ENCODE measurements at places on chromosomes 3 and 15.

GRCh38 chr3:46417841-46418611 is 11.0 kb downstream of the CCRL2 start:
- no peak for DNase-seq

DNA sequence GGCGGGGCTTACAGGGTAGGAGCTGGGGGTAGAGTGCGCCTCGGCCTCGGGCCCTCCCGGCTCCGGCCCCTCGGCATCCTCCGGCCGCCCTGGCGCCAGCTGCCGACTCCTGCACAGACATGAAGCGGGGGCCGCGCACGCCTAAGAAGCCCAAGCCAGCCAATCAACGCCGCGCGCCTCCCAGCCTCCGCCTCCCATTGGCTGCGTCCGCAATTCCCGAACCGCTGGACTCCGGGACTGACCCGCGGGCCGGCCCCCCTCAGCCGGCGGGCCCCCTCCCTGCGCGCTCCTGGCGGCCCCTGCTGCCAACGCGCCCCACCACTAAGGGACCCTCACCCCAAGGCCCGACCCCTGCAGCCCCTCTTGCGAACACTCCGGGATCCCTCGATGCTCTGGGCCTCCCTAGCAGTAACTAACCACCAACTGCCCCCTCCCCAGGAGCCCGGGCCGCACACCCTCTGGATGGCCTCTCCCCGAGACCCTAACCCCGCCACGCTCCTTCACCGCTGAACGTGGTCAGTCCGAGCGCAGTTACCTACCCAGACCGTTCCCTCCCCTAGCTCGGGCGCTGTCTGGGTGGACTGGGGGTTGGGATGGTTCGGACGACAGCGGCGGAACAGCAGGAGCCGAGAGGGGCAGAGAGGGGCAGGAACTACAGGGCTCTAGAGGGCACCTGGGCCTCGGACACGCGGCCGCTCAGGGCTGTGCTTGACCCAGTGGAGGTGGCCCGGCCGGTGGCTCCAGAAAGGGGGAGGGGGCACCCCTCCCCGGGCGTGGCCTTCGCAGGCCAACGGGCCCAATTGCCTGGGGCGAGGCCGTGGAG is 5.0 kb downstream of the GATA2 start:
- DNase-seq: peak; percentile 22

- DNase-seq: no peak
These were observed 46.2 kb downstream of the CD200 start for GRCh38 chr3:112379020-112379690.

GRCh38 chr3:149042789-149043386 is 43.4 kb downstream of the HLTF start:
- no peak for DNase-seq

DNA sequence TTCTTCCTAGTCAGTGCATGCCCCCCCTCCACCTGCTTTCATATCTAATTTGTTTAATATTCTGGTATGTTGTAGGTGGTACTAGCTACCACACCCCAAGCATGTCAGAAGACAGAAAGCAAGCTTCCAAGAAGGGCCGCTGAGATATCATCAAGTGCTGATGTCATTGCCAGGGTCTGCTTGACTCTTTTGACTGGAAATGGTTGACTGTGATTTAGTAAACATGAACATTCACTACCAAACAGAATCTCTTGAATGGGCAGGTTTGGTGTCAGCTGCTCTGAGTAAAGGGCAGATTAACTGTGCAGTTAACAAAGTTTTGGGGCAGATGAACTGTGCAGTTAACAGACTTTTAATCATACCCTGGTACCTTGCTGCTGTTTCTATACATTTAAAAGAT is 244.2 kb upstream of the SATB1 start:
- DNase-seq: peak; percentile 90

- no peak for DNase-seq
These were observed 31.7 kb upstream of the FAM3D start for GRCh38 chr3:58698246-58698645.

DNA sequence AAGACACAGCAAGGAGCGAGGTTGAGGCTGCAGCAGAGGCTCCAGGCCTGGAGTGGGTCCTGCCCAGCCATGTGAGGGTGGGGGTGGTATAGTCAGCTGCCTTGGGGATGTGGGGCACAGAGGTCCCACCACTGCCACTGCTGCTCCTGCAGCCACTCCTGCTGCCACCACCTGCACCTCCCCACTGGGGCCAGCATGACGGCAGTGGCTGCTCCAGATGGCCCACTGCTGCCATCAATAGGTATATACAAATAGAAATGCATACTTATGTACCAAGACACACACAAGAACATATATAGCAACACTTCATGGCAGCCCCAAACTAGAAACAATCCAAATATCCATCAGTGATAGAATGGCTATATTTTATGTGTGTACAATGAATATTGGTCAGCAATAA is 10.0 kb upstream of the TOP2B start:
- DNase-seq: no peak

GRCh38 chr3:24232784-24233183 is 261.9 kb downstream of the THRB start:
- DNase-seq: no peak

- DNase-seq: no peak
These were observed 95.3 kb downstream of the TIGIT start for GRCh38 chr3:114389156-114389555.

GRCh38 chr15:23403550-23403949 is 43.5 kb downstream of the GOLGA6L2 start:
- no peak for DNase-seq

DNA sequence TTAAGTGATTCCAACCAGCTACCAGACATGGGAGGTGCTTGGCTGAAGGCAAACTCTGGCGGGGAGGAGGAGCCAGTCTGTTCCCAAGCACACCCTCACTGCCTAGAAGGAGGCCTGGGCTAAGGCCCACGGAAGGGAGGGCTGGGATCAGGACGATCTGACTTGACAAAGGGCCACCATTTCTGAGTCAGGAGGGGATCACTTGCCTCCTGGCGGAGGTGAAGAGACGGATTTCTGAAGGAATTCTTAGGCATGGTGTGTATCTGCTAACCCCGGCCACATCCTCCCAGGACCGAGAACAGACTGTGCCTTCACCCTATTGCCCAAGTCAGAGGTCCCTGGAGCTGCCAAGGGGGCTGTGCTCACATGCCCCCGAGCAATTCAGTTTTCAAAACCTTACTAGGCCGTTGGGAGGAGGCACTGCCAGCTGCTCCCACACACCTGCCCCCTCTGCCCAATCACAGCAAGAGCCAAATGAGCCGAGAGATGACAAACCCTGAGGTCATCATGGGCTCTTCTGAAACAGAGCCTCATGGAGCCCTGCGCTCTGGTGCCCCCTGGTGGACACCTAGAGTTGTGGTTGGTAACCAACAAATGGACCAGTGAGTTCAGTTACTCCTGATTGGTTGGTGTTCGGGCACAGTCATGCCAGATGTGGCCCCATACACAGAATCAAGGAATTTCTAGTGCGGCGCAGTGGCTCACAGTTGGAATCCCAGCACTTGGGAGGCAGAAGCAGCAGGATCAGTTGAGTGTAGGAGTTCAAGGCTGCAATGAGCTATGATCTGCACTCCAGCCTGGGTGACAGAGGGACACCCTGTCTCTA is 6.5 kb upstream of the TNK2 start:
- peak; percentile 90 for DNase-seq

GRCh38 chr3:25906132-25906906 is 116.4 kb downstream of the OXSM start:
- DNase-seq: no peak

DNA sequence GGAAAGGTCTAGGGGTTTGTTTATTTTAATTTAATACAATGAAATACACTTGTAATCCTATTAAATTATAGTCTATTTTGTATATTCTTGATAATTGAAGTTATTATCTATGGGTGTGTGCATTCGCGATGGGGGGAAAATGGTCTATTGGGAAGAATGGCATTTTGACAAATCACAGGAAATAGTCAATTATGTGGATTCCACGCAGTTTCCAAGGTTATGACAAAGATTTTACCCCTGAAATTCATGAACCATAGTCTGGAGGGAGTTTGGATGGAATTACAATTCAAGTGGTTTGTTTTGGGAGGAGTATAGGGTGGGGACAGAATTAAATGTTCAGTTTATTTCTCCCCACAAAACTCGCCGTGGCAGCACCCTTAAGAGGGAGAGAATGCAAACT is 66.5 kb downstream of the RBMS3 start:
- DNase-seq: no peak

DNA sequence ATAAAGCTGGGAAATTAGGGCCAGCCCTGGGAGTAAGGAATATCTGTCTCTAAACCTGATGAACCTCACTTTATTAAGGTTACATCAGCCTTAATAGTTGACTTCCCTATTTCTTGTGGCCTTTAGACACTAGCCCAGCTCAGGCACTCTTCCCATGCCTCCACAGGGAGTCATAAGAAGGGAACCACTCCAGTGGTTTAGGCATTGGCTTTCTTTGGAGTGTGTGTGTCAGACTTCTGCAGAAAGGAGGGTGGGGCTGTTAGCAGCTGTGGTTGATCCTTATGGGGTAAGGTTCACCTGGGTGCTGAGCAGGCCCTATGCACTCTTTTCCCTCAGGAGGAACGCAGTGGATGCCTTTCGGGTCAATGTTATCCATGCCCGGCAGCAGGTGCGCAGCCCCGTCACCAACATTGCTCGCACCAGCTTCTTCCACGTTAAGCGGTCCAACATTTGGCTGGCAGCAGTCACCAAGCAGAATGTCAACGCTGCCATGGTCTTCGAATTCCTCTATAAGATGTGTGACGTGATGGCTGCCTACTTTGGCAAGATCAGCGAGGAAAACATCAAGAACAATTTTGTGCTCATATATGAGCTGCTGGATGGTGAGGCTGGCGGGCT is 4.0 kb downstream of the AP2M1 start:
- DNase-seq: no peak

DNA sequence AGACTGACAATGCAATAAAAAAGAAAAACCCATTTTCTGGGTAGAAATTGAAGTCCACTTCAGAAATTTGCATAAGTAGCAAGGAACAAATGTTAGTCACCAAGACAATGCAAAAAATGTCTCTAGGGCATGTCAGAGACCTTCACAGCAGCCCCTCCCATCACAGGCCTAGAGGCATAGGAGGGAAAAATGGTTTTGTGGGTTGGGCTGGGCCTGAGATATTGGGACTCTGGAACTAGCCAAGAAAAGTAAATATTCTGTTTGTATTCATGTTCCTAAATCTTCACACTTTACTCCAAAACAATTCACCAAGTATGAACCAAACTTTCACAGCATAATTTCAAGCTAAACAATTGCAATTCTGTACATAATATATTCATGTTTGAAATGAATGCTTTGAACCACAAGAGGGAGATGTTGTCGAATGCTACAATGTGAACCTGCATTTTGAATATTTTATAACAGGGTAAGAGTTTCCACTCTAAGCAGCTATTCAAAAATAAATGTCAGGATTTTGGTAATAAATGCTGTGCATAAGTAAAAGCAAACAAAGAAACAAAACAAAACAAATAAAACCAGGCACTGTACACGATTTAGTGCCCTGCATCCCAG is 429.2 kb downstream of the OTOL1 start:
- no peak for DNase-seq

- no peak for DNase-seq
These were observed 190.3 kb upstream of the TRIM42 start for GRCh38 chr3:140487566-140487965.

GRCh38 chr15:35151782-35152181 is 66.7 kb upstream of the NANOGP8 start:
- DNase-seq: no peak

DNA sequence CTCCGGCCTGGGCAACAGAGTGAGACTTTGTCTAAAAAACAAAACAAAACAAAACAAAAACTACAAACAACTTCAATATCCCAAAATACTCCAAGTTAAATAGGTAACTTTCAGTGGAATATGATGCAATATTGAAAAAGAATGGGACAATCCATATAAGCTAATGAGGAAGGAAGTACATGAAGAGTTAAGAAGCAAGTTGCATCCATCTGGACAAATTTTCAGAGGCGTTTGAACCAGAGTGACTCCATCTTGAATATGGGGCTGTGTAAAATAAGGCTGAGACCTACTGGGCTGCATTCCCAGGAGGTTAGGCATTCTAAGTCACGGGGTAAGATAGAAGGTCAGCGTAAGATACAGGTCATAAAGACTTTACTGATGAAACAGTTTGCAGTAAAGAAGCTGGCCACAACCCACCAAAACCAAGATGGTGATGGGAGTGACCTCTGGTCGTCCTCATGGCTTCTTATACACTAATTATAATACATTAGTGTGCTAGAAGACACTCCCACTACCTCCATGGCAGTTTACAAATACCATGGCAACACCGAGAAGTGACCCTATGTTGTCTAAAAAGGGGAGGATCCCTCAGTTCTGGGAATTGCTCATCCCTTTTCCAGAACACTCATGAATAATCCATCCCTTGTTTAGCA is 58.1 kb upstream of the LCTL start:
- no peak for DNase-seq

- no peak for DNase-seq
These were observed 194.5 kb upstream of the GAP43 start for GRCh38 chr3:115428841-115429240.

GRCh38 chr3:36653095-36653494 is 111.3 kb downstream of the DCLK3 start:
- DNase-seq: no peak

GRCh38 chr3:108822123-108822897 is at the start of gene TRAT1:
TRAT1 (plus strand) TSS chr3:108822786; CDS start chr3:108822928, 142 bp downstream.
- no peak for DNase-seq

- DNase-seq: no peak
These were observed 384.9 kb upstream of the ROBO1 start for GRCh38 chr3:80152692-80153091.

DNA sequence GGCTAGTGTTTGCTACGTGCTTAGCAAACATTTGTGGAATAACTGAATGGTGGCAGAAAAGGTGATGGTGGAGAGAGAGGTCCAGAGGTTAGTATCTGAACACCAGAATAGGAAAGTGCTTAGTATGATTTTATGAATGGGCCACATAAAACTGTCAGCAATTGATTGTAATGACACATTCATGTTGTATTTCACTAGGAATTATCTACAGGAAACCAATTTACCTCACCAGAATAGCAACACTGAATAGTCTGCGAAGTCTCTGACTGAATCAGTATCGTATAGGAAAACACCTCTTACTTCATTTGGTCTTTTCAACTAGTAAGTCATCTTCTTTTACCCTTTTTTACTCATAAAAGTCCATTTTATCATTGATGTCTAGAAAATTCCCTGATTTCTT is 8.2 kb upstream of the ATP11B start:
- no peak for DNase-seq

DNA sequence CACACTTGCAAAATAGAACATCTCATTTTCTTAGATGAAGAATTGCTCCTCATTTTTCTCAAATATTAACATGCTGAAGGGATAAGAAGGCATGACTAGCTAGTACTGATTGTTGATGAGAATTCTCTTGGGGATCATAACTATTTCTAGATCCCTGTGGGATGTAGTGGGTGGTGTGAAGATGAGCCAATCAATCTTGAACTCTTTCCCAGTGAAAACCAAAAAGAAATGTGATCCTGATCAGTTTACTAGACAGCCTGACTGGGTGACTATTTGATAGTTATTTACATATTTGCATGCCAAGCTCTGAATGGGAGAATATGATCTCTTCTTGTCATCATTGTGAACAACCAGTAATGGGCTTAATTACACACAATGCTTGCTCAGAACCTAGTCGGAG is 63.7 kb downstream of the ZIC1 start:
- DNase-seq: no peak
